Left renal pelvis (tissue), 4 donors: ENCODE measurements at places on chromosomes 7 and 10. TPM values are rescaled to one million over a fixed set of nuclear protein-coding genes. Genes with fewer than 3 reads are reported as not detected.
A peak's percentile ranks its signal among the peaks of the same experiment; 100 is the strongest.

Gene EBF3
- polyA plus RNA-seq = 3.9 TPM

Gene BAIAP2L1
- 2.3 TPM for polyA plus RNA-seq

Gene RPEL1
- polyA plus RNA-seq = 0.20 TPM

Gene ANKRD2
- polyA plus RNA-seq = 0.44 TPM

Gene SLC26A3
- polyA plus RNA-seq = 0.24 TPM

Gene FAM107B
- polyA plus RNA-seq = 36.4 TPM

Gene LRRC17
- 64.3 TPM for polyA plus RNA-seq

Gene FGFR2
- 47.0 TPM for polyA plus RNA-seq

Gene CYP17A1
- polyA plus RNA-seq = not detected

GRCh38 chr7:30463405-30464145, 15.0 kb downstream of the NOD1 start:
- DNase-seq = no peak

- no peak for DNase-seq
Measured at GRCh38 chr7:65381742-65382141, 8.1 kb downstream of the ZNF92 start.

GRCh38 chr10:119516381-119517234, 25.9 kb downstream of the RGS10 start:
- no peak for DNase-seq

DNA sequence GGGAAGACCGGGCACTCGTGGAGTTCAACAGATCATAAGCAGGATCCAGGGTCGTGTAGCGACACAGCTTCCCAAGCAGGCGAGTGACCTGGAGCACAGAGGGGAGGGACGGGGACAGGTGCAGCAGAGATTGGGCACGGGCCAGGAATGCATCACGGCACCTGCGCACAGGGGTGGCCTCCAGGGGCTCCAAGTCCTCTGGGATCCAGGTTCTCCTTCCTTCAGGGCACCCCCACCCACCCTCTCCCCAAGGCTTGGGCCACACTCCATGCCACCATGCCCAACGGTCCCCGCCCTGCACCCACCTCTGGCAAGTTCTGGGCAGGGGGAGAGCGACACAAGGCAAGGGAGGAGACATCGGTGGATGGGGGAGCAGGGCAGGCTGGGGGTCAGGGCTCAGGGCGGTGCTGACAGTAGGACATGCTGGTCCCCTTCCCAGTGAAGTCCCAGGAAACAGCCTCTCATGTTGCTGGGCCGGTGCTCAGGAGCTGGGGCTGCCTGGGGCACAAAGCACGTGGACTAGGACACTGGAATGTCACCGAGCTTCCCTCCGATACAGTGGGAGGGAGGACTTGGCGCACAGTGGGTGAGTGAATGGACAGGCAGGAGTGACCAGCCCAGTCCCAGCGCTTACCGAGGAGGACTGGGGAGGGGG, 597.3 kb downstream of the PTPRN2 start:
- no peak for DNase-seq

GRCh38 chr7:120856621-120857352, 1.2 kb downstream of the TSPAN12 start:
- no peak for DNase-seq

GRCh38 chr10:99339563-99340047, 10.4 kb downstream of the CNNM1 start:
- DNase-seq = no peak

DNA sequence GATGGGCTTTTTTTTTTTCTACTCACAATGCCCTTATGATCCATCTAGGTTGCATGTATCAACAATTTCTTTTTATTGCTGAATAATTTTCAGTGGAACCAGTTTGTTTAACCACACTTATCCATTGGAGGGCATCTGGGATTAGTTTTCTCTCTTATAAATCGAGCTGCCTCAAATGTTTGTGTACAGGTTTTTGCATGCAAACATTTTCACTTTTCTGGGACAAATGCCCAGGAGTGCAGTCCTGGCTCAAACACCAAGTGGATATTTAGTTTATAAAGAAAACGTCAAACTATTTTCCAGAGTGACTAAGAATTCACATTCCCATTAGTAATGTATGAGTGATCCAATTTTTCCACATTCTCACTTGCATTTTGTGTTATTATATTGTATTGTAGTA, 313.4 kb downstream of the CXCL12 start:
- no peak for DNase-seq

DNA sequence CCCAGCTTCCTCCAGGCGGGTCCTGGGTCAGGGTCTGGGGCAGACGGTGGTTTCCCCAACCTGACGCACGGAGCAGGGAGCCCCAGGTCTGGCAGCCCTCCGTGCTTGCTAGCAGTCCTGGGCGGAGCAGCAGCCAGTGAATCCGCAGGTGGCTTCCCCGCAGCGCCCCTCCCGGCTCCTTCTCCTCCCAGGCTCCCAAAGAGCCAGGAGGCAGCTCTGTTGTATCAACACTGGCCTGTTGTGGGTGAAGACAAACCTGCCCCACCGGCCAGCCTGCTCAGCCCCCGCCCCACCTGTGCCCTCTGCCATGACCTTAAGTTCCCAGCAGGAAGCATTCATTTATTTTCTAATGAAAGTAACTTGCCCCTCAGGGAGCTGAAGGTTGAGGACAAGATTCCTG, 24.0 kb upstream of the TMEM213 start:
- DNase-seq = no peak

- DNase-seq = no peak
Measured at GRCh38 chr10:121822180-121822579, 105.7 kb downstream of the ATE1 start.

DNA sequence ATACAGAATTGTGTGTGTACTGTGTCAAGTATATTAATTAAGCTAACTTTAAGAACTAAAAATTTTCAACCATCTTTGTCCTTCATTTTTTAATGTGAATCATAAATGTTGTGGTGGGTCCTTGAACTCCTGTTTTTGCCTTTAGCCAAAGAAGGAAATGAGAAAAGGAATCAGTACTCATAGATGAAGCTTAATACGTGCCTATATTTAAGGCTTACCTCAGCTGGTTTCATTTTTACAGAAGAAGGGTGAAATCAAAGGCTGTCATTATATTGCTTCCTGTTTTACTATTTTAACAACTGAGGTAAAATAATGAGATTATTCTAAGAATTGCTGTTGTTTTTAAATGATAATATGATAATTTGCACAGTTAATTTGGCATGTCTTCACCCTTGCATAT, 6.3 kb upstream of the SNX13 start:
- no peak for DNase-seq

DNA sequence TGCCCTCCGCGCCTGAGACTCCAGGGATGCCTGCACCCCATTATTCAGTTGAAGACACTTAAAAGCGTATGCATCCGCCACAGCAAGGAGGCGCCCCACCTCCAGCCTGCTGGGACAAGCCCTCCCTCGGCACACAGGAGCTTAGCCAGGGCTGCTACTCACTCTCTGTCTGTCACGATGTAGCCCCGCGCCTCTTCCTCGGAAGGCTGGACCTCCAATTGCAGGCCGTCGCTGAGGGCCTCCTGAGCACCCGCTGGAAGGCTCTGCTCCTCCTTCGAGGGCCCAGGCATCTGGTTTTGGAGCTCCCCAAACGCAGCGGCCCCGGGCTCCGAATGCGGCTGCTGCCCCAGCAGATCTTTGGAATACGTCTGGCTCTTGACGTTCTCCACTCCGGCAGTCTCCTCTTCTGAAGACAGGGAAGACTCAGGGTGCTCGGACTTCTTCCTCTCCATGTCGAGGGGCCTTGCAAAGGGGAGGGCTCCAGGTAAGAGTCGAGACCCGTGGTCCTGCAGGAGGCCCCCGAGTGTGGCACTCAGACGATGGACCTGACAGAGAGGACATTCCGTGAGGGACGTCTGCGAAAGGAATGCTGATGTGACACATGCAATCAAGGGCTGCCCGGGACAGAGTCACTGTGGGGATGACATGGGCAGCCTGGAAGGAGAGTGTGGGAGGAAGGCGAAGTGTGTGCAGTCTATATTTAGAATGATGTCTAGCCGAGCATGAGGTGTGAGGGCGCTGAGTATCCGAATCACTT, 453.9 kb downstream of the PTPRN2 start:
- DNase-seq = no peak

- no peak for DNase-seq
Measured at GRCh38 chr10:132519382-132520176, 18.0 kb upstream of the INPP5A start.

GRCh38 chr10:131448883-131449282, 137.4 kb upstream of the TCERG1L start:
- no peak for DNase-seq

- no peak for DNase-seq
Measured at GRCh38 chr7:151442776-151443496, 3.0 kb upstream of the CRYGN start.

DNA sequence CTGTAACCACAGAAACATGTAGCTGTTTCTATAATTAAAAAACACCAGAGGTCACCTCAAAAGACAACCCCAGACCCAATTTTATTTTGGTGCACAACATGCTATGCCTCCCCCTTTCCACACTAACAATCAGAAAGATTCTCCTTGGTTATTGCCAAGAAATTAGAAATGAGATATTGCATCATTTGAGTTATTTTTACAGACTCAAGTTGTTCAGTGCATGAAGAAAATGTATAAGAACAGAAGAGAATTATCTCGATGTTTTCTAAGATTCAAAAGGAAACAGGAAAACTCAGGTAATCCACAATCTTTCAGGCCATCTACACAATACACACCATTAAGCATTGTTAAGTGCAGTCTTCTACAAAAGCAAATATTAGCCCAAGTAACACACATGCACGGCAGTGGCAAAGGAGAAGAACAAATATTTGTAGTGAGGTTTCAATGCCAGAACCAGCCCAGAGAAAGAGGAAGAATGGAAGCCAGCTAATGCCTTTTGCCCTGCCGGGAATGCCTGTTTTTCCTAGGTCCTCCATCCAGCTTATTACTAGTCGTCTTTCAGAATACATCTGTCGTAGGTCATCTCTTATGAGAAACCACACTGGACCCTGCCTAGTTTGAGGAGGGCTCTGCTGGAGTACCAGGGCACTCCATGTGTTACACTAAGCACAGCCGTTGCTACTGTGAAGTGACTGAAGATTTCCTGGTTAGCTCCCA, 67.6 kb upstream of the C1GALT1 start:
- no peak for DNase-seq

- no peak for DNase-seq
Measured at GRCh38 chr10:43221419-43222209, 45.3 kb downstream of the RASGEF1A start.

GRCh38 chr7:73437091-73437490, 3.5 kb downstream of the FZD9 start:
- no peak for DNase-seq

DNA sequence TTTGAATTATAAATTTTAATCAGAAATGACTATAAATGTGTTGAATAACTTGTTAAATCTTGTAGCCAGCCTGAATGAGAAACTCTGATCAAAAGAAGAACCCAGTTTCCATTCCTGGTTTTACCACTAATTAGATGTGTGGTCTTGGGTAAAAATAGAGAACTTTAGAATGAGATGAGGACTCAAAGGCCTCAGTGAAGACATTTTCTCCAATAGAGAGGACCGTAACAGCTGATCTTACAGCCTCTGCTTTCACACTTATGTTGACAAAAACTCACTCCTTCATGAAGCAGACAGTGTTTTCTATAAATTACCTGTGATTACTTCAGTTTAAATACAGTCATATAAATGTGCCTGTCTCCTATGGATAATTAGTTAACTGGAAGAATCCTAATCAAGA, 200.1 kb upstream of the MEOX2 start:
- no peak for DNase-seq

DNA sequence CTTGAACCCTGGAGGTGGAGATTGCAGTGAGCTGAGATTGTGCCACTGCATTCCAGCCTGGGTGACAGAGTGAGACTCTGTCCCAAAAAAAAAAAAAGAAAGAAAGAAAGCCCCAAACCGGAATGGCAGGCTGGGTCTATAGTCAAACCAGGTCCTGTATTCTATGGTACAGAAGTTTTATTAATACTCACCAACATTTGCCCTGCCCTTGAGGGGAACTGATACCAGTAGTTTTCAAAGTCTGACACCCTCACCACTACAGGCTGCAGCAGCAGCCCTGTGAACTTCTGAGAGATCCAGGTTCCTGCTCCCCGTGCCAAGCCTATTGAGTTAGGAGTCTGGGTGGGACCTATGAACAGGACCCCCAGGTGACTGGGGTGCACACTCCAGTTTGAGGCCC, 80.6 kb downstream of the RGS10 start:
- no peak for DNase-seq

DNA sequence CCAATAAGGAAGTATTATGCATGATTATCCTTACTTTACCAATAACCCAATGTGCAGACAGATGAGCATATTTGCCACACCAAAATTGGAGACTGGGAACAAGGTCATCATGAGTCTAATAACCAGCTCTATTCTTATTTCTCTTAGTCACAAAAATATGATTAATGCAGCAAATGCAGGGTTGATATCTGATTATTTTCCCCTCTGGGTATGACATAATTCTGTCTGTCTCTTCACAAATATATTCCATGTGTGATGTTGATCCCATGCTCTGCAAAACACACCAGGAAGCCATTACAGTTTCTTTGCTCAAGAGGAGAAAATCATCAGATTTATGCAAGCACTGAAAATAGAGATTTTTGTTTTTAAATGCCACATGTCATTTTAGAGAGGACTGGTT, 196.5 kb upstream of the DGKB start:
- no peak for DNase-seq

GRCh38 chr7:141158561-141158960, 84.7 kb downstream of the TMEM178B start:
- DNase-seq = no peak

GRCh38 chr7:46586406-46586805, 665.3 kb upstream of the IGFBP3 start:
- no peak for DNase-seq

DNA sequence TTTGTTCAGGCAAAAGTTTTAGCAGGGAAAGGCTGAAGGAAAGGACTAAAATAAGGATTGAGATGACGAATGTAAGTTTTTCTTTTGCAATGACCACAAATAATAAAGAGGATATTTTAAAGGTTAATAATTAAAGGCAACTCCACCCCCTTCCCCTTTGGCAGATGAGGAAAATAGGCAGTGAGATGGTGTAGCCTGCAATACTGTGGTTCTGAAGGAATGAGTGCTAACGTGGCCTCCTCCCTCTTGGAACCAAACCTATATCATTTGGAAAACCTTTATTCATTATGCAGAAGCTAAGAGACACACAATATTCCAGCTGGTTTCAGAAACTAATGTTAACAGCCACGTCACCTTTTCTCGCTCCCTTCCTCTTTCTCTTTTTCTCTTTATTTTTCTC, 70.9 kb upstream of the COL1A2 start:
- DNase-seq = no peak

GRCh38 chr10:53534428-53534827, 761.8 kb upstream of the MBL2 start:
- DNase-seq = no peak

GRCh38 chr7:36084485-36085091, 68.5 kb upstream of the EEPD1 start:
- DNase-seq = peak; percentile 50
